Stimulated activated CD8-positive, alpha-beta memory T cell treated with anti-CD3 and anti-CD28 coated beads, Interleukin-2, amount 100 ng/mL, for 1 hour (primary cell): ENCODE measurements at places on chromosomes 6 and 20.

DNA sequence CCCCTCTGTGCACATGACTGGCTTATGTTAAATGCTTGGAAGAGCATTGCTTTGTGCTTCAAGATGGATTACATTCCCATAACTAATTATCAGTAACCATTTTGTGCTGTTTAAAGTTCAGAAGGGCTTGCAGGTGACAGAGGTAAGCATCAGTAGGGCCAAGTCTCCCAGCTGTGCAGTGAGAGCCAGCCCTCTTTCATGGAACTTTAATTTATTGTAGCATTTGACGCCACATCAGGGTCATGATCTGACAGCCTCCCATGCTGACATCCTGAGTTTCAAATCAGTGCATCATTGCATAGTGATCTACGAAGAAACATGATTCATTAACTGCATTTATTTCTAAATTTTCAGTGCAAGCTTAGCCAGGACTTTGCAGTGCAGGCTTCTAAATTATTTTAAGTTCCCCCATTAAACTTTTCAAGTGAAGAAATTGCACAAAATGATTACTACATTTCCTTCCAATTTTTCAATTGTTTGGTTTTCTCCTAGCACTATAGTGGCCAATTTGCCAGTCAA, 380.9 kb downstream of the UTRN start:
- no peak for DNase-seq

GRCh38 chr6:134171517-134171916, 119.1 kb upstream of the SLC2A12 start:
- DNase-seq, result no peak

DNA sequence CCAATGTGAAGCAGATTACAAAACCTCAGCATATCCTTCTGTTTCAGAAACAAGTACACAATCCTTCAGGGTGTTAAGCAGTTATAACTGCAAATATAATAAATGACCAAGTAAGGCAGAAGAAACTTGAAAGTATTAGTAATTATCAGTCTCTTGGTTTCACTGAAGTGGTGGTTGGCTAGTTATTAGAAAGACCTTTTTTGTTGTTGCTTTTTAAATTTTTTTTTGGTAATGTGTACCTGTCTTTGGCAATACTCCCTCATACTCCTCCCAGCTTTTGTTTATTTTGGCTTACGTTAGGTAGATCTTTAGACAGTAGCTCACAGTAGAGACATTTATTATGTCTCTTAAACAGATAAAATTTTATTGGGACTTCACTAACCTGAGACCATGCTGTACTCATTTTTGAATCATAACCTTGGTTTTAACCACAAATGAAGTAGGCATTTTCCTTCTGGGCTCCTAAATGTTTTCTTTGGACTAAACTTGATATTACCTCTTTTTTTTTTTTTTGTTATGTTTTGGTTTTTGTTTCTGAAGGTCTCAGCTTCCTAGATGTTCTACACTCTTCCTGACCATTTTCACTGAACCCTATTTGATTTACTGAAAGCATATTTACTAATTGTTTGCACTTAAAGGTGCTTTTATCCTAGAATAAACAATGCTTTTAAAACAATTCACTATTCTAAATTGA, 6.4 kb downstream of the CD2AP start:
- no peak for DNase-seq

DNA sequence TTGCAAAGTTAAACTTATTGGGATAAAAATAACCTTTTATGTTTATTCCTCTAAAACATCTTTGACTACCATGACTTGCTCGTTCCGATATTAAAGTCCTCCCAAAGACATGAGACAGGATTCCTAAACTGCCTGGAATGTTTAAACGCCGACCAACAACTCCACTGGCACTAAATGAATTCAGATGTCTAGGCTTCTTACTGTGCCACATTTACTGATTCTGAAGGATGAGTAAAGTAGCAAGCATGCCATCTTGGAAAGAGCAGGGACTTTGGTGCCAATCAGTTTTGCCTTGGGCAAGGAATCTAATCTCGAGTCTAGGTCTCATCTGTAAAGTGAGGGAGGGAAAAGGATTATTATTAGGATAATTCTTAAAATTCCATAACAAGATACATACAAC, 25.3 kb downstream of the MBOAT1 start:
- DNase-seq, result no peak

- no peak for DNase-seq
These were observed 32.0 kb downstream of the UBD start for GRCh38 chr6:29527564-29527963.

DNA sequence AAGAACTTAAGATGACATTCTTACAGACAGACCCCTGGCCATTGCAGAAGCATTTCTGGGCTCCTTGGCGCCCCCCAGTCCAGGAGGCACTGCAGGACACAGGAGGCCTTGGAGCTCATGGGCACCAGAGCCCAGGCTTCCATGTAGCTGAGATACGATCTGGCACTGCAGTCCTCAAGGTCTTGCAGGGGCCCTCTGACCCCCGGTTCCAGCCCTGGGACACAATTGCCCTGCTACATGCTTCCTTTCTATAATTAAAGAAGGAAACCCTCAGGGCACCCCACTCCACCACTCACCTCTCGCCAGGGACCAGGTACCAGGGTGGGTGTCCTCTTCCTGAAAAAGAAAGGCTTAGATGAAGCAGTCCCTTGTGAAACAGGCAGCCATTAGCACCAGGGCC, 33.6 kb downstream of the WFDC3 start:
- DNase-seq, result no peak

- DNase-seq, result no peak
These were observed 72.3 kb upstream of the CENPW start for GRCh38 chr6:126267626-126268025.
